ENCODE measurements at places on chromosomes 5 and 9.

DNA sequence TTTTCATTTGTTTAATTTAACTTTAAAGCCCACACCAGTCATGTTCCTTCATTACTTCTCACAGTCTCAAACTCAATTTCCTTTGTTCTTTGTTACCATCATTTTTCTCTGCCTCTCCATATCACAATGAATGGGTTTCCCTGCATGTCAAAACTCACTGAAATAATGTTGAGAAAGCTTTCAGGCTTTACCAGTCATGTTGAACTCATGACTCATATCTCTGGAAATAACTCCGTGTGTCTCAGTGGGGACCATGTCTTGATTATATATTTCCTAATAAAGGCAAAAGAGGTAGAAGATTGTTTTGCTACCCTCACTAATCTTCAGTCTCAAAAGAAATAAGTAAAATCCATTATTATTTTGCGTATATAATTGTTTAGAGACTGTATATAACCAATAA lies 231.2 kb downstream of the CHSY3 start:
- DNase-seq, result no peak

DNA sequence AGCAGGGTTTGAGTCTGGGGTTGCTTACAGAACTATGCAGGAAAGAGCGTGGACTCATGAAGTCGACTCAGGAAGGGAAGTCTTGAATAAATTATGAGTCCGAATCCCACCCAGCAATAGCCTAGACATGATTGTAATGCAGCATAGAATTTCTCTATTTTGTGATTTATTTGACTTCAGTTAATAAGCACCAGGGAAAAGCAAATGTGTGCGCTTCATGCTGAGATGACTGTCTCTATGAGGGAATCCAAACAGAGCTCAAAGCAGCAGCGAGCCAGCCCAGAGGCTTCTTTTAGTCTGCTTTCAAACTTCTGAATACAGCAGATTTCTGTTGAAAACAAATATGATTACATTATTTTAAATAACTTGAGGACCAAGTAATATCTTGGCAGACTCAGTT lies 188.0 kb downstream of the SEMA6A start:
- no peak for DNase-seq

DNA sequence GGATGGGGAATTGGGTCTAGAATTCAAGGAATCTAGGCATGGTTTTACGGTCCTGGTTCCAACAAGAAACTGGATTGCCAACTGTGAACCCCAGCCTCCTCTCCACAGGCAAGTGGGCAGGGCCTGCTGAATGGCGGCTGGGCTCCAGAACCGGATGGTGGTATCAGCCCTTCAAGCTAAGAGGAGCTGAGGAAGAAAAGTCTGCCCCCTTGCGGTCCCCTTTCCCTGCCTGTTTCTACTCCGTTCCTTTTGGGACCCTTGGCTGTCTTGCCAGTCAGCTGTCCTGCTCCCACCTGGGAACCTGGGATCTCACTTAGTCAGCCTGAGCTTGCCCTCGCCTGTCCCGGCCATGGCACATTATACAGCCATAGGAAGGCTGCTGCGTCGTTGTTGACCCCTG lies 234.4 kb upstream of the DAPK1 start:
- DNase-seq, result no peak

DNA sequence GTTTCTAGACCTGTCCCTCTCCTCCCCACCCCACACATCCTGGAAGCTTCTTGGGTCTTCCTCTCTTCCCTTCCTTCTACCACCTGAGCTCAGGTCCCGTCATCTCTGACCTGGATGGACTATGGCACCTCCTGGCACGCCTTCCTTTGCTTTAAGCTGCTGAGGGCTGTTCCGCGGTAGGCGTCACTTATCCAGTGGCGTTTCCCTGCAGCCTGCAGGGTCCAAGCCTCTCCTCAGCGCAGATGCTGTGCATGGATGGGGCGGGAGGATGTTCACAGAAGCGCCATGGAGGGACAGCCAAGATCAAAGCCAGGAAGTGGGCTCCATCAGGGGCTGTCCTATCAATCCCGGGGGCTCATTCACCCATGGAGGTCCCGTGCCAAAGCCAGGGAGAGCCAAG lies 23.8 kb upstream of the CNOT6 start:
- DNase-seq, result peak; percentile 50

GRCh38 chr5:137097203-137097602 lies 401.9 kb downstream of the SPOCK1 start:
- DNase-seq, result no peak

Data from cardiac septum (tissue), 1 donor.